ENCODE measurements at places on chromosomes 16 and 17.
A peak's percentile ranks its signal among the peaks of the same experiment; 100 is the strongest.

DNA sequence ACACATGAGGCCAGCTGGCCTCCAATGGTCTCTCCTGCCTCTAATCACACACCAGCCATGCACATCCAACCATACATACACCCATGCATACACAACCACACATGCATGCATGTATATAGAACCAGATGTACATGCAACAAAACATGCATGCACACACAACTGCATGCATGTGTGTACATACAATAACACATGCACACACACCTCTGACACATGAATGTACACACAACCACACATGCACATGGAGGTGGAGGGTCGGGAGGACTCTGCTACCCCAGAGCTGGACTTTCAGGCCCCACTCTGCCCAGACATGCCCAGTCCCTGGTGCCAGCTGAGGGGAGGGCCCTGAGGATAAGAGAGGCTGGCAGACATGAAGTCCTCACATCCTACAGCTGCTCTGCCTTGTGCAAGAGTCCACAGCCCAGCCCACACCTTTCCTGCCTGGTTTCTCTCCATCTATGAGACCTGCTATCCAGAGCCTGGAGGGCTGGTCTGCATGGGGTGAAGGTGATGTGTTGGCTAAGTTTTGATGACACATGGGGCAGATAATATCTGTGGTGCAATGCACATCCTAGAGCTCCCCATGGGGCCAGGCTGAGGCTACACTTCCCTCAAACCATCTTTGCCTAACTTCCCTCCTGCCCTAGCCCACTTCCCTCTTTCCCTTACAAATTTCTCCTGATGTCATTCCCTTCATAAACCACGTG is 50.9 kb upstream of the SDK2 start:
- peak; percentile 45 for DNase-seq

GRCh38 chr16:24685539-24686432 is 43.7 kb upstream of the TNRC6A start:
- DNase-seq = peak; percentile 86

- no peak for DNase-seq
These were observed 158.6 kb upstream of the CDC42EP4 start for GRCh38 chr17:73470316-73470826.

DNA sequence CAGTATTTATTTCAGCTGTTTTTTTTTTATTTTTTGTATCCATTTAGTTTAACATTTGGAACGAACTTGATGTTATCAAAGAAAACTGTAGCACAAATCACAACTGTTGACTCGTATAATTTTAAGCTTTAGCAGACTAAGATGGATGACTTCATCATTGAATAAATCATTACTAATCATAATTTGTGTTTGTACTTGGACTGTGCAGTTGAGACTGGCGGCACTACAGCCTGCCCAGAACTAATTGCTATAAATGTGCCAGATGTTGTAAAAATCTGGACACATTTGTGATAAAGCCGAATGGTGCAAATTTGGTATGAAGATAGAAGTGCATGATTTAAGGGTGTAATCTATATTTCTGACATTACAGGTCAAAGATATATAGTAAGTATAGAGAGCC is 897.7 kb upstream of the CDH8 start:
- no peak for DNase-seq

DNA sequence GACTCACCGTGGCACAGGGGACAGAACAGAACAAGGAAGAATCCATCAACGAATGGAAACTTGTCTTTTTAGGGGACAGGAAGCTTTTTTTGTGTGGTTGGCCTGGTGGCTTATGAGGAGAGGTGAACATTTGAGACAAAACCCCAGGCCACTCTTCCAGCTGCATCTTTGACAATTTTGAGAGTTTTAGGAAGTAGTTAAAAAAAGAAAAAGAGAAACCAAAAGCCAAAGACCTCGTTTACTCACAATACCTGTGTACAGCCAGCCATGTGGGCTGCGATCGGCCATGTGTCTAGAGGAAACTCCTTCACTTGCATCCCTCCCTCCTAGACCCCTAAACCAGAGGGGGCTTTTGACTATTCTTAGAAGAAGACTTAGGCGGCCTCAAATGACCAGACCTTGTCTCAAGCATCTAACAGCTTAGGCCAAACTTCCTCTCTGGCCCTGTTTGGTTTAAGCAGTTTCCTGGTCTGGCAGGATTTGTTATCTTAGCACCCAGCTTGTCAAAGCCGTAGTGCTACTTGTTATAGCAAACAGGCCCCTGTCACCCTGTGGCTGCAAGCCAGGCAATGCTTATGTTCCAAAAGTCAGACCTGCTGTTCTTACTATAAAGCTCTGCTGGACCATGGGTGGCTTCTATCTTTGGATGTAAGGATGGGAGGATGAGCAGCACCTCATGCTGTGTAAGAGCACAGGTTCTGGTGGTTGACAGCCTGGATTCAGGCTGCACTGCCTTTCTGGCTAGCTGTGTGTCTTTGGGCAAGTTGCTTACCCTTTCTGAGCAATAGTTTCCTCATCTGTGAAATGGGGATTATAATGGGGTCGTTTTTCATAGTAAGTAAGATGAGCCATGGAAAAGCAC is 17.7 kb downstream of the KSR1 start:
- no peak for DNase-seq

- no peak for DNase-seq
These were observed 1.9 kb downstream of the SLC39A11 start for GRCh38 chr17:73090396-73091202.

GRCh38 chr17:44363613-44364159 is at the start of gene FAM171A2:
Gene FAM171A2 (minus strand): TSS chr17:44363853. CDS start chr17:44363714, 139 bp downstream.
- no peak for DNase-seq

- no peak for DNase-seq
These were observed 114.7 kb downstream of the ENGASE start for GRCh38 chr17:79189305-79189704.

DNA sequence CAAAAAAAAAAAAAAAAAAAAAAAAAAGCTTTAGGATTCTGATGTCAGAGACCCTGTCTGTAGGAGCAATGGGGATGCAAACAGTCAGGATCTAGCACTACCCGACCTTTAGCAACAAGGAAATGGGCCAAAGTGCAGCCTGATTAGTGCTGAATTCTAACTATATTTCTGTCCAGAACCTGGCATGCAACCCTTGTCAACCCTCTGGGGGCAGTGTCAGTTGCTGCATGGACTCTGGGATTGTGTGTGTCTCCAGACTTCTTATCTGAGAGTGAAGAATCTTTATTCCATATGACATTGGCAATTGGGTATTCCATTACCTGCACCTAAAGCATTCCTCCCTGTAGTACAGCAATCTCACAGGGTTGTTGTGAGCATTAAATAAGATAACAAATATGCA is 120.3 kb upstream of the CRHR1 start:
- DNase-seq = no peak

- DNase-seq = no peak
These were observed 153.2 kb upstream of the CNTNAP4 start for GRCh38 chr16:76123966-76124365.

- DNase-seq = no peak
These were observed 140.3 kb downstream of the CCT6B start for GRCh38 chr17:34820922-34821321.

- DNase-seq = no peak
These were observed 411.7 kb downstream of the UTP18 start for GRCh38 chr17:51672065-51672464.

DNA sequence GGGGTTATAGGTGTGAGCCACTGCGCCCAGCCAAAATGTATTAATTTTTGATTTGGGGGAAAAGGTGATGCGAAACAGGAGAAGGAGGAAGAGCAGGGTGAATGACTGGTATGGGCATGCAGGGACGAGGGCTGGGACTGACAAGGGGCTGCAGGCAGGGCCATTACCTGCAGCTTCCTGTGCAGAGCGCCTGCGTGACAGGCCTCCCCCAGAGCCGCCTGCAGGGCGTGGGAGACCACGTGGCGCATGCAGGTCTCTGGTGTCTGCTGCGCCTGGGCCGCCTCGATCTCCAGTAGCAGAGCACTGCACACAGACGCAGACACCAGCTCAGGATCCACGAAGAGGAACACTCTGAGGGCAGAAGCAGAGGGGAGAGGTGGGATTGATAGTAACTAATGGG is 32.4 kb downstream of the PIK3R6 start:
- no peak for DNase-seq

DNA sequence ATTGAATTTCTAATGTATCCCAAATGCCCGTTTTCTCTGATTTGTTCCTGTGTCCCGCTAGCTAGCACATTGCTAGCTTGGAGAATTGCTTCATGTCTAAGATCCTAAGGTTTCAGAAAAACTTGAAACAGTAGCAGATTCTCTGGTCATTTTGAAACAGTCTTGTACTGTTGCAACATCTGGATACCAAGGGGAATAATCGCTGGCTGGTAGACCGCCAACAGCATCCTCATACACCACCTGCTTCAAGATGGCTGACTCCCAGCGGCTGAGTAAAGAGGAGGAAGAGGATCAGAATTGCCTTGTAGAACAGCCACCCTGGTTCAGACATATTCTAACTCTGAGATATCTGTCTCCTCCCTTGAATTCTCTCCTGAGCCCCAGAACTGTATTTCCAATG is 226.7 kb upstream of the ELAC2 start:
- no peak for DNase-seq

GRCh38 chr16:23105309-23105708 is 43.9 kb downstream of the USP31 start:
- no peak for DNase-seq

DNA sequence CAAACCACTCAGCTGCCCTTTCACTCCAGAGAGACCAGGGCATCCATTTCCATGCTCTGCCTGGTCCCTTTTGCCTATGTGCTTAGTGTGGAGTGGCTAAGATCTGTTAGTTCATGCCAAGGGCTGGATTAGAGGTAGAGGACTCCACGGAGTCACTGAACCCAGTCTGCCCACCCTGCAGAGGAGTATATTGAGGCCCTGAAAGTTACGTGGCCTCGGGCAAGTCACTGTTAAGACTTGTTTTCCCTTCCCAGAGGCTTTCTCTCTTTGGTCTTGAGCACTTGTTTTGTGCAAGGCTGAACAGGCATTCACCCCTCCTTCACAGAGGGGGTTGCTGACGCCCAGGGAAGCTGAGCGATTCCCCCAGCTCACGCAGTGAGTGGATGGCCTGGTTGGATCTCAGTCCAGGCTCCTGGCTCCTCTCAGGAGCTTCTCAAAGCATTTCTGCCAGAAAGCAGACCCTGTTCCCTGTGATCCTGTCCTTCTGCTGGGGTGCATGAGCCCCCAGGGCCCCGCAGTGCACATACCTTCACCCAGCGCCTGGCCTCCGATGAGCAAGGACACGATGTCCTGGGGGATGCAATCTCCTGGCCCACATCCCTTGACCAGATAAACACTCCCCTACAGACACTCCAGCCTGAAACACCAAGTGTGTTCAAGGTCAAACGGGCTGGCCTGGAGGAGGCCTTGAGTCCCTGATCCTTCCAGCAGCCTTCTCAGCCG is 153.4 kb upstream of the GSE1 start:
- DNase-seq = no peak

DNA sequence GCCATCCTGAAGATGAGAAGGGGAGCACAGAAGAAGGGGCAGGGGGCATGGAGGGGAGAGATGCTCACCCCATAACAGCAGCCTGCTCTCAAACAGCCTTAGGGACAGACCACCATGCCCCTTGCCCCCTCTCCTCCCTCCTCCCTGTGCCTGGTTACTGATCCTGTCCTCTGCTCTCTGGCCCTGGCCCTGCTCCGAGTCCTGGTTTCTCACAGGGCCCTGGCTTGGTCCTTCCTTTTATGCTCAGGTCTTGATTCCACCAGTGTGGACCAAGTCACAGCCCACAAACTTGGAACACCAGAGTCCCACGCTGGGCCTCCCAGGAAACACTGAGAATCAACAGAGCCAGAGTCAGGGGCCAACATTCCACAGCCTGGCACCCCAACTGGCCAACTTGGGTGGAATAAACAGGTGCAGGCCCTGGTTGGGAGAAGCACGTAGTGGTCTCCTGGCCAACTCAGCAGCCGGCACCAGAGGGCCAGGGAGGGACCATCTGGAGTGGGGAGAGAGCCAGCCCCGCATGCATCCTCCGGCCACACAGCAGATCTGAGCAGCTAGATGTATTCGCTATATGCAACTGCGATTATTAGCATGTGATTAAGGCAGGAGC is 44.9 kb upstream of the CDC42EP4 start:
- no peak for DNase-seq

GRCh38 chr16:81497690-81498089 is 53.1 kb downstream of the CMIP start:
- no peak for DNase-seq

GRCh38 chr17:347309-347899 is 5.2 kb downstream of the RPH3AL start:
- no peak for DNase-seq

- DNase-seq = peak; percentile 72
These were observed 4.1 kb downstream of the CCDC102A start for GRCh38 chr16:57532266-57532625.

GRCh38 chr16:57906382-57907316 is 64.3 kb downstream of the CNGB1 start:
- no peak for DNase-seq

DNA sequence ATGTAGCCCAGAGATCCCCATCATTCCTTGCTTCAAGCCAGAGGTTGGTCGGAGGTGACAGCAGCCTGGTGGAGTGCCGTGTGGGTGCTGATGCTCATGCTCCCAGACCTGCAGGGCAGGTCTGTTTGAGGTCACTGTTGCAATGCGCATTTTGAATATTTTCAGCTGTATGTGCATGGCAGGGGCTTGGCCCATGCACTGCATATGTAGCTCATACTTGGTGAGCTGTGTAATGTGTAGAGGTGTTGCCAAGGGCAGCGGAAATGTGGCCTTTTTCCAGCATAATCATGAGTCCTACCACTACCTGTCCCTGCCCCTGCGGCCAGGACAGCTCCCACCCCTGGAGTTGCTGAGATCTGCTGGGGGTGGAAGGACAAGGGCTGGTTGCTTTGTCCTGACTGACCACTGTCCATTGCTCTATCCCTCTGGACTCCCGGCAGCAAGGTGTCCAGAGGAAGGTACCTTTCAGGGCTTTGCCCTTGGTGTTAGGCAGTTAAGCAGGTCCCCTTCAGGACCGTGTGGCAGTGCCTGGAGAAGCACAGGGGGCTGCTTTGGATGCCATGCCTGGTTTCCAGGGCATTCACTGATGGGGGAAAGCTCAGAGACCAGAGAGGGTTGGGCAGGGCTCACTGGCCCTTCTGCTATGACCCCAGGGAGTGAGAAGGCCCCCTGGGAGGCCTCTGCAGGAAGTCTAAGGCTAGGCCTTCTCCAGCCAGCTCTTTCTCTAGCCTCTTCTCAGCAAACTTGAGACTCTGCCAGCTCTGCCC is 215.2 kb downstream of the NTN1 start:
- no peak for DNase-seq

GRCh38 chr17:29575511-29576213 is 7.2 kb downstream of the TP53I13 start:
- DNase-seq = peak; percentile 69

DNA sequence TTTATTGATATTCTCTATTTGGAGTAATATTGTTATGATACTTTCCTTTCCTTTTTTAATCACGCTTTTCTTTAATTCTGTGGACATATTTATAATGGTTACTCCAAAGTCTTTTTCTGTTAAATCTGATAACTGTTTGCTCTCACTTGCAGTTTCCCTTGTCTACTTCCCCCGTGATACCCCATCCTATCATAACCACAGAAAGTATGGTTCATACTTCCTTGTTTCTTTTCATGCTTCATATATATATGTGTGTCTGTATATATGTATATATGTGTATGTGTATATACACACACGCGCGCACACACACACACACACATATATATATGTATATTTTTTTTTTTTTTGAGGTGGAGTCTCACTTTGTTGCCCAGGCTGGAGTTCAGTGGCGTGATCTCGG is 23.5 kb downstream of the SPECC1 start:
- no peak for DNase-seq

- no peak for DNase-seq
These were observed 22.6 kb downstream of the ZNF213 start for GRCh38 chr16:3157229-3158025.

Data from coronary artery (tissue), 2 donors.